Kasumi-1 (cell line): ENCODE measurements at places on chromosomes 4 and X.

DNA sequence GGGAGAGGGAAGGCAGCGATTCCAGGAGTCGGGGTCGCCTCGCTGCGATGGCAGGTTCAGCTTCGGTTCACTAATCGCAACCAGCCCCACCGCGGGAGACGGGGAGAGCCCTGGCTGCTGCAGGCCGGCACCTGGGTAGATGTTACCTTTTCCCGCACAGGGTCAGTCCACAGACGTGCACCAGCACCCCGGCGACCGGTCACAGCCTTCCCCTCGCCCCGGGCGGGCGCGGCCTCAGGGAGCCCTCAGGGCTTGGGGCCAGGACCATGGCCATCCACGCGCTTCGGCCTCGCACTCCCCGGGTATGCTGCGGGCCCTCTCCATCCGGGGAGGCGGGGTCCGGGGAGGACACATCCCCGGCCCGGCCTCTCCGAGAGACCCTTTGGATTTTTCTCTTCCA is 26.1 kb upstream of the EXOC1L start:
- no peak for DNase-seq

- no peak for DNase-seq
These were observed 48.1 kb upstream of the UGT2B15 start for GRCh38 chr4:68718447-68719074.

DNA sequence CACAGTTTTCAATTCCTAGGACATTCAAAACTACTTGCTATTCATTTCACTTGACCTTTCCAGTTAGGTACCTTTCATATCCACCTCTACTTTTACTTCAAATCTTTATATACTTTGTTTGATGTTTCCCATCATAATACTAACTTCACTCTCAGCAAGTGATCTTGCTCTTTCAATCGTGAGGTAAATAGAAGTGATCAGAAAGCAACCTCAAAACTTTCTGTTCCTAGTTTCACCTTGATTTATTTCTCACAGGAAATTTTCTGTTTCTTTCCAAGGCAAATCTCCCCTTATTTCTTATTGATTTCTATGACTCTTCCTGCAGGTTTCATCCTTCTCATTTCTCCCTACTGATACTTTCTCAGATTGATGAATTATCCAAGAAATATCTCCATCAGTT is 623.5 kb downstream of the FSTL5 start:
- no peak for DNase-seq

DNA sequence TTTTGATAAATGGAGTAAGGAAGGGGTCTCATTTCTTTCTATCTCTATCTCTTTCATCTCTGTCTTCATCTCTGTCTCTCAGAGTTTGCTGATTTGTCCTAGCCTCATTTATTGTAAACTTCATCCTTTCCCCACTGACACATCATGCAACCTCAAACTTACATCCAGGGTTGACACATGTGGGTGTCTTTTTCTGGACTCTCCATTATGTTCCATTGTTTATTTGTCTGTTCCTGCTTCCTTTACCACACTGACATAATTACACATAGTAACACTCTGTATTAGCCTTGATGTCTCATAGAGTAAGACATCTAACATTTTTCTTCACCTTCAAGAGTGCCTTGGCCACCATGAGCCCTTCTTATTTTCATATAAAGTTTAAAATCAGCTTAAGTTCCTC is 8.1 kb upstream of the SRD5A3 start:
- DNase-seq = no peak

- no peak for DNase-seq
These were observed 26.1 kb downstream of the LAMTOR3 start for GRCh38 chr4:99868126-99868596.

GRCh38 chr4:168739886-168740285 is 243.0 kb downstream of the PALLD start:
- no peak for DNase-seq

GRCh38 chr4:146186596-146186995 is 11.1 kb downstream of the LSM6 start:
- no peak for DNase-seq

DNA sequence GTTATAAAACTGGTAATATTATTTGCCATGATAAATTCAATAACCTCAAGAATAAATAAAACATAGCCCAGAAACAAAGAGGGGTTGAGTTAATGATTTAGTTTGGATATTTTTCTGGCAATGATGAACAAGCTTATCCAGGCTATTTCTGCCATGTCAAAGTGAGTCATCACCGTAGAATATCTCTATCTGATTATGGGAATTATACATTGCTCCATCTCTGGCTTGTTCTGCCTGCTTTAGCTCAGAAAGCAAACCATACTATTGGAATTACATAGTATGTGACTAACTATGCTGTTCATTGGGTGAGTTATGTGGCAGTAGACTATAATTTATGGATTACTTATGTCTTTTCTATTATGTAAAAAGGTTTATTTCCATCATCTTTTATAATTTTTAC is 680.1 kb upstream of the AADAT start:
- DNase-seq = no peak

GRCh38 chrX:140503714-140504351 is 1.0 kb downstream of the SOX3 start:
- no peak for DNase-seq

GRCh38 chr4:707929-708630 is 2.4 kb downstream of the PCGF3 start:
- DNase-seq = no peak

- DNase-seq = no peak
These were observed 25.2 kb upstream of the NDP start for GRCh38 chrX:43998374-43998773.

GRCh38 chrX:94961730-94962129 is 1287.7 kb downstream of the FAM133A start:
- no peak for DNase-seq

GRCh38 chrX:63961964-63962363 is 176.9 kb upstream of the ARHGEF9 start:
- no peak for DNase-seq

GRCh38 chrX:10633722-10634121 is 13.3 kb upstream of the MID1 start:
- DNase-seq = no peak

DNA sequence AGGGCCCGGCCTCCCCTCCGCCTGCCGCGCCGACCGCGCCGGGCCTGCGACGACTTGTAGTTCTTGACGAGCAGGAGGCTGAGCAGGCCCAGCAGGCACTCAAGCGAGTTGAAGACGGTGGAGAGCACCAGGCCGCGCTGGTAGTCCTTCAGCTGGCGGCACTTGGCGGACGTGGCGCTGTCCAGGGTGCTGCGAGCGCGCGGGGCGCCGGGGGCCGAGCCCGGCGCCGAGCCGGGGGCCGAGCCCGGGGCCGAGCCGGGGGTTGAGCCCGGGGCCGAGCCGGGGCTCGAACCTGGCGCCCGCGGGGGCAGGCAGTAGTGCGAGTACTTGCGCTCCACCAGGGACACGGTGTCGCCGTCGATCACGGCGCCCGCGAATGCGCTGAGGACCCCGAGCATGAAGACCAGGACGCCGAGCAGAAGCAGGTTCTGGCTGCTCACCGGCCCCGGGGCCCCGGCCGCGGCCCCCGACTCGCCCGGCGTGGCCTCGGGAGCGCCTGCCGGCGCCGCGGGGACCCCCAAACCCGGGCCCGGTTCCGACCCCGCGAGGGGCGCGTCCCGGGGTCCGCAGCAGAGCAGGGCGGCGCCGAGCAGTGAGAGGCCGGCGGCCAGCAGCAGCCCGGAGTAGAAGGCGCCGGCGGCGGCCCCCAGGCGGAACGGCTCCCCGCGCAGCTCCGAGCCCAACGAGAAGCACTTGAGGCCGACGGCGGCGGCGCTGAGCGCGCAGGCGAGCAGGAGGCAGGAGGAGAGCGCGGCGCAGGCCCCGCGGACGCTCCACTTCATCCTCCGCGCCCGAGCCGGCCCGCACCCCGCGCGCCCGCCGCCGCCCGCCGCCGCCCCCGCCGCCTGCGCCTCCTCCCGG is 584 bp downstream of the TMEM271 start:
- no peak for DNase-seq

- DNase-seq = peak; percentile 90
These were observed 50.8 kb upstream of the HOPX start for GRCh38 chr4:56731857-56732256.
